ENCODE measurements at places on chromosomes 13 and 19. TPM values are rescaled to one million over a fixed set of nuclear protein-coding genes. Genes with fewer than 3 reads are reported as not detected.

GRCh38 chr19:4390567-4391305 lies 9.6 kb downstream of the SH3GL1 start:
- peak overlapping the region; percentile 81 for H3K27ac ChIP-seq
- no peaks in the 10 kb centered on the region for H3K36me3 ChIP-seq
- H3K27me3 ChIP-seq: no peaks in the 10 kb centered on the region
- peaks cover 35% of the 10 kb centered on the region for H3K4me1 ChIP-seq

DNA sequence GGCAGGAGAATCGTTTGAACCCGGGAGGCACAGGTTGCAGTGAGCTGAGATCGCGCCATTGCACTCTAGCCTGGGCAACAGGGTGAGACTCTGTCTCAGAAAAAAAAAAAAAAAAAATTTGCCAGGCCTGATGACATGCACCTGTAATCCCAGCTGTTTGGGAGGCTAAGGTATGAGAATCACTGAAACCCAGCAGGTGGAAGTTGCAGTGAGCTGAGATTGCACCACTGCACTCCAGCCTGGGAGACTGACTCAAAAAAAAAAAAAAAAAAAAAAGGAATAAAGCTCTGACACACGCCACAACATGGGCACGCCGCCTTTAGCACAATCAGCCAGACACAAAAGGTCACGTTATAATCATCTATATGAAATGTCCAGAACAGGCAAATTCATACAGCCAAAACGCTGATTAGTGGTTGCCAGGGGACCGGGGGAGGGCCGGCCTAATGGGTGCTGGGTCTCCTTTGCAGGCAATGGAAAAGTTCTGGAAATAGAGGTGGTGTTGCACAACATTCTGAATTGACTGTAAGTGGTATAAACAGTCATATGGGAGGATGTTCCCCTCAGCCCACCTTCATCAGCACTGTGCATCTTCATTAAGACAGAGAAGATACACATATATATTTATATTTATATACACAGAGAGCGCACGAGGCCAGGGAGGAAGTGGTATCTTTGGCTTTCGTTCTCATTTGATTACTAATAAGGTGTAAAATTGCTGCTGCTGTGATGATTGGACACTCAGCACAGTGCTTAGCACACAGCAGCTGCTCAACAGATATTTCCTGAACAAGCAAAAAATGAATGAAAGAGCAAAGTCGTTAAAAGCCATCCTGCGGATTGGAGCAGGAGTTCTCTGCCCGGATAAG lies 3.8 kb downstream of the HSPBP1 start:
- no peaks in the 10 kb centered on the region for H3K36me3 ChIP-seq
- DNase-seq: no peak
- no peaks in the 10 kb centered on the region for H3K4me1 ChIP-seq
- H3K4me3 ChIP-seq: no peak overlapping the region
- no peaks in the 10 kb centered on the region for H3K27me3 ChIP-seq

KLHL1 gene
- total RNA-seq: not detected

ZNF507 gene
- 35.6 TPM for total RNA-seq

SYT3 gene
- total RNA-seq: 0.14 TPM

ZNF565 gene
- total RNA-seq: 20.8 TPM

ZNF497 gene
- total RNA-seq: not detected
